ENCODE measurements at places on chromosomes 4 and X. TPM values are rescaled to one million over a fixed set of nuclear protein-coding genes. Genes with fewer than 3 reads are reported as not detected.

The STARD8 gene
- total RNA-seq, result 1.9 TPM

The P2RY4 gene
- total RNA-seq, result not detected

The HPSE gene
- 1.1 TPM for total RNA-seq

The UBE2K gene
- 75.0 TPM for total RNA-seq

The MED12 gene
- 13.9 TPM for total RNA-seq

The RASSF6 gene
- total RNA-seq, result 0.98 TPM

The WAS gene
- 0.21 TPM for total RNA-seq

The ETDA gene
- not detected for total RNA-seq

The MAGEA3 gene
- total RNA-seq, result 2.9 TPM

The VAMP7 gene
- total RNA-seq, result 30.9 TPM
